Daoy (cell line): ENCODE measurements at places on chromosomes 11 and 22.

- peak; percentile 38 for DNase-seq
These were observed 473.0 kb downstream of the BRD1 start for GRCh38 chr22:49354516-49355210.

- peak; percentile 29 for DNase-seq
These were observed 12.3 kb downstream of the STARD10 start for GRCh38 chr11:72781313-72782080.

- no peak for DNase-seq
These were observed 1005.9 kb downstream of the BRD1 start for GRCh38 chr22:48821727-48822126.

DNA sequence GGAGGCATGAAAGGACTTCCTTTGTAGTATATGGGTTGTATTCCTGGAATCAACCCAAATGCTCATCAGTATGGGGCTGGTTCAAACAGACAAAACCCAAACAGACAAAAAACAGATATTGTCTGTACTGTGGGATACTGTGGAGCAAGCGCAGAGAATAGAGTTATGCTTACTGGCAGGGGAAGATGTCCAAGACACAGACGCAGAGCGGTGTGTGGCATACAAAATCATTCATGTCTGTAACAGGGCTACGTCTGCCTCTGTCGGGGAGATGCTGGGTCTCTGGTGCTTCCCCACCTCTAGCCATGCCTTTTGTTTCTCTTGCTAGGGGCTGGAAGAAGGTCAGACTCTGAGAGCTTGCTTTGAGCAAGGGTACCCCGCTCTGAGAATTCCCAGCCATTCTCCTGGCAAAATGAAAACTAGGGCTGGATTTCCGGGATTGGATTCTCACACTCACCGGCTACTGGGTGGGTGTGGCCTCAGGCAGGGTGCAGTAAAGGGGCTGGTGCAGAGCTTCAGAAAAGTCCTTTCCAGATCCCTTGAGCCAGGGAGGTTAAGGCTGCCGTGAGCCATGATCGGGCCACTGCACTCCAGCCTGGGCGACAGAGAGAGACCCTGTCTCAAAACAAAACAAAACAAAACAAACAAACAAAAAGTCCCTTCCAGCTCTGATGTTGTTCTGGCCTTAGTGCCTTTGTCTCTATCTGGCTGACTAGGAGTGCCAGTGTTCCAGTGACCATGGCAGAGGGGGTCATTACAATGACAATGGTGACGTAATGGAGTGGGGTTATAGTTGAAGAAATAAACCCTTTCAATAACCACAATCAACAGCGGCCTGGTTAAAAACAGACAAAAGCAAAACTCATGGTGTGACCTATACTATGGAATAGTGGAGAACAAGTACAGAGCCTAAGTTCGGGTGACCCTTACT lies 2.9 kb upstream of the ABCC8 start:
- peak; percentile 47 for DNase-seq

GRCh38 chr11:61969838-61970662 lies 2.6 kb upstream of the FTH1 start:
- no peak for DNase-seq

DNA sequence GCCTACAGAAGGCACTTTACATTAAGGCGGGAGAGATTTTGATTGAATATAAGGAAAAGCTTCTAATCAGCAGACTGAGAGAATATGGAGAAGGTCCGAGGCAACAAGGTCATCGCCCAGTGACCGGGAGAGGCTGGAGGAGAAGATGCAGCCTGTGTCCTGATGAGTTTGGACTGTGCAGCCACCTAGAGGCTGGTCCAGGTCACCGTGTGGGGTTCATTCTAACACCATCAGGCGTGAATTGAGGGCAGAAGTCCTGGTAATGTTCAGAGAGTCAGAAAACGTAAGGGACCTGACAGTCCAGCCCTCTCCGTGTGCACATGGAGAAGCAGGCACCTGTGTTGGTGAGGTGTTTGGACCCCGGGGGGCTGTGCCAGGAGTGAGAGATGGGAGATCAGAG lies 102.7 kb downstream of the FEZ1 start:
- DNase-seq: no peak

GRCh38 chr11:69603111-69603836 lies 37.7 kb upstream of the CCND1 start:
- DNase-seq: no peak

GRCh38 chr11:102323542-102324251 lies 6.4 kb downstream of the BIRC3 start:
- no peak for DNase-seq

GRCh38 chr11:76589964-76590950 lies 80.3 kb downstream of the LRRC32 start:
- no peak for DNase-seq

- DNase-seq: no peak
These were observed 172.4 kb downstream of the BRD1 start for GRCh38 chr22:49655168-49655812.

- DNase-seq: no peak
These were observed 17.2 kb downstream of the KCNQ1 start for GRCh38 chr11:2461956-2462542.

GRCh38 chr22:36811094-36811800 lies 5.6 kb downstream of the PVALB start:
- DNase-seq: no peak

- no peak for DNase-seq
These were observed 9.7 kb downstream of the SRSF8 start for GRCh38 chr11:95076416-95076815.

DNA sequence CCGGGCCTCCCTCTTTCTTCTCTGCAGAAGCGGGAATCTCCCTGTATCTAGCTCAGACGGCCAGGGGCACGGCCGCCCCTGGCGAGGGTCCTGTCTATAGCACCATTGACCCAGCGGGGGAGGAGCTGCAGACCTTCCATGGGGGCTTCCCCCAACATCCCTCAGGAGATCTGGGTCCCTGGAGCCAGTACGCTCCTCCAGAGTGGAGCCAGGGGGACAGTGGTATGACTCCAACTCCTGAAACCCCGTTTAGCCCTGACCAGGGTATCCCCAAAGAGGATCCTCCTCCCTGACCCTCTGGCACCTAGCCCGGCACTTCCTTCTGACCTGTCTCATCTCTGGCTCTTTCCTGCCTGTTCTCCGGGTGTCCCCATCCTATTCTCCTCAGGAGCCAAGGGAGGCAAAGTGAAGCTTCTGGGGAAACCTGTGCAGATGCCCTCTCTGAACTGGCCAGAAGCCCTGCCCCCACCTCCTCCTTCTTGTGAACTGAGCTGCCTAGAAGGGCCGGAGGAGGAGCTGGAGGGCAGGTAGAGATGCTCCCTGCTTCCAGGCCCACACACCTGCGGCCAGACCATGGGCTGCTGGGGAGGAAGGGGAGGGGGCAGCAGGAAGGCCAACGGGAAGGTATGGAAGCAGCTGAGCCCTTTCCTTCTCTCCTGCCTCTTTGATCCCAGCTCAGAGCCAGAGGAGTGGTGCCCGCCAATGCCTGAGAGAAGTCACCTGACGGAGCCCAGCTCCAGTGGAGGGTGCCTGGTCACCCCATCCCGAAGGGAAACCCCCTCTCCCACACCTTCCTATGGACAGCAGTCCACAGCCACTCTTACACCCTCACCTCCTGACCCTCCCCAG lies 12.9 kb downstream of the ROBO3 start:
- DNase-seq: no peak

DNA sequence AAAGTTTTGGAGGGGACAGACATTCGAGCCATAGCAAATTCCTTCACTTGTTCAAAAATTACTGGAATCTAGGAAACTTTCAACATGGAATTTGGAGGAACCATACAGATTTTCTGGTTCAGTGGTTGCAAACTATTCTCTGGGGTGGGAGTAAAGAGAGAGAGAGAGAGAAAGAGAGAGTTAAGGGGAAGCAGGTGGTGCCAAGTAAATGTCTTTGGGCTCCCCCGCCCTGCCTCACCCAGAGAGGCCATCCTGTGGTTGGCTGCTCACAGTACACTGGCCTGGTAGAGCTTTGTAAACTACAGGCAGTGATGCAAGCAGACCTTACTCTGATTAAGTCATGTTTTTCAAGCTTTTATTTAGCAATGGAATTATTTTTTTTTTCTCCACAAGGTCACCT lies 82.6 kb downstream of the ADAMTS15 start:
- DNase-seq: no peak

- no peak for DNase-seq
These were observed 274.5 kb upstream of the B3GAT1 start for GRCh38 chr11:134686460-134687061.

- DNase-seq: no peak
These were observed 38.1 kb upstream of the POU2AF1 start for GRCh38 chr11:111417011-111417765.

- DNase-seq: no peak
These were observed 12.2 kb downstream of the ZNF74 start for GRCh38 chr22:20405931-20406685.

DNA sequence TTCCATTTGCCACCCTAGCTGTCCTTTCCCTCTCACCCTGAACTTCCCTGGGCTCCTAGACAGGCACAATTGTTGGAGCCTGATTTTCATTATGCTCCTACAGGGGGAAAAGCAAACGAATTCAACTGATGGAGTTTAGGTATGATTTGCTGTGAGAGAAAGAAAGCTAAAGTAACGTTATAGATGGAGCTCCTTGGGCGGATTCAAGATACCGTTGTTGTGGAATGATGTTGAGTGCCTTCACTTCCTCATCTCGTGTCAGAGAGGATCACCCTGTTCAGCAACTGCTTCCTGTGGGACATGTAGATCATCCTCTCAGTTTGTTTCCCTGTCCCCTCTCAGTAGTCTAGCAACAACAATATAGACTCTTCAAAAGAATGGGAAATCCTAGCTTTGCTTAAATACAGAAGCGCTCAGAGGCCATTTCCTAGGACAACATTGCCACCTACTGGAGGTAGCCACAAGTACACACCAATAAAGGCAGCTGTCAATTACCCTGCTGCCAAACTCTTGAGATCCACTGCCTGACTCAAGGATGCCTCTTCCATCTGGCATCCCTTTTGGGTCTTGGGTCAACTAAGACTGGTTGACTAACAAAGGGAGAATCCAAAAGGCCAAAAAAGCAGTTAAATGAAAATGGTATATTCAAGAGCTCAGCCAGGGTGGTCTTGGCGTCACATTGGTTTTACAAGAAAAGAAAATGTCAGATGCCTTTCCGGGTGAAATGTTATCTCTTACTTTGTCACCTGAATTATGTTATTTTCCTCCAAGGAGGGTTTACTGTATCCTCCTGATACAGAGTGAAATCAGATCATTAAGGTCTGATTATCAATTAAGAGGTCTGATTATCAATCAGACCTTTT lies 13.5 kb upstream of the DTX4 start:
- DNase-seq: peak; percentile 62

- DNase-seq: no peak
These were observed 217.1 kb downstream of the BLID start for GRCh38 chr11:121898903-121899302.

DNA sequence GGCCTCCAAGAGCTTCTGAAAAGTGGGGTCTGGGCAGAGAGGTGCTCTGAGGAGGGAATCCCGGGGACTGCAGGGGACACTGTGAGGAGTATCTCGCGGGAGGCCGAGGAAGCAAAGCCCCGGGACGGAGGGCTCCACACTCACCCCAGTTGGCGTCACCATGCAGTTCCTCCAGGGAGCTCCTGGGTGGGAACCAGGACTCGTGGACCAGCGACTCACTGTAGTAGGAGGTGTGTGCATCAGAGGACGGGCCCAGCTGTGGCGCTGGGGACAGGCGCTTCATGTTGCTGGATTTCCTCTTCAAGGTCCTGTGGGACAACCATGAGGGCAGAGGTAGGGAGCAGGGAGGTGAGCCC lies 4.8 kb downstream of the SUN2 start:
- no peak for DNase-seq

DNA sequence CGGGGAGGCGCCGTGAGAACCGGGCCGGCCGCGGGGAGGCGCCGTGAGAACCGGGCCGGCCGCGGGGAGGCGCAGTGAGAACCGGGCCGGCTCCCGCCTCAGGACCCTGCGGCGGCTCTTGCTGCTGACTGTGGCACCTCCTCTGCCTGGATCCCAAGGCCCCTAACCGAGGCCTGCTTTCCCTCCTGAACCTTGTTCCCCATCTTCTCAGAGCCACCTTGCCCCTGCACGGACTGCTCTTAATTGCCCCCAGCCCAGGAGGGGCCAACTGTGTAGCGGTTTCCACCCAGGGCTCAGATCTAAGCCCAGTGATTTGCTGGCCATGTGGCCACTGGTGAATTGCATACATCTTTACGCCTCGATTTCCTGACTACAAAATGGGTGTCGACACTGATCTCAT lies 112.2 kb upstream of the B3GAT1 start:
- no peak for DNase-seq

- DNase-seq: peak; percentile 88
These were observed 222.3 kb upstream of the NARS2 start for GRCh38 chr11:78796956-78797355.

GRCh38 chr11:6927030-6927617 lies 898 bp downstream of the ZNF215 start:
- DNase-seq: no peak

DNA sequence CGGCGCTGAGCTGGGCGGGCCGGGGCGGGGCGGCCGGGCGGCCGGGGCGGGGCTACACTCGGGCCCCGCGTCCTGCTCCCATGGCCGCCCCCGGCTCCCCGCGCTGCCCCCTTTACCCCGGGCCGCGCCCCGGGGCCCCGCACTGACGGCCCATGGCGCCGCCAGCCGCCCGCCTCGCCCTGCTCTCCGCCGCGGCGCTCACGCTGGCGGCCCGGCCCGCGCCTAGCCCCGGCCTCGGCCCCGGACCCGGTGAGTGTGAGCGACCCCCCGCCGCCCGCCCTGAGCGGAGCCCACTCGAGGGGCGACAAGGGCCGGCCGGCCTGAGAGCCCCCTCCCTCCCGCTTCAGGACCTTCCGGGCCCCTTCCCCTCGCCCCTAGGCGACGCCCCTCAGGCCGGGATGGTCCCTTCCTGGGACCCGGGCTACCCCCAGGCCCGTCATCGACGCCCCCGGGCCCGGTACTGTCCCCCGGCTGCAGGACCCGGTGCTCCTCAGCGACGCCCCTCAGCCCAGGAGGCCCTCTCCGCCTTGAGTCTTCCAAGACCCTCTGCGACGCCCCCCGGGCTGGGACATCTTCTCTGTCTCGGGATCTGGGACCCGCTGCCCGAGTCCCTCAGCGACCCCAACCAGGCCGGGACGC lies at the start of gene KREMEN1:
KREMEN1 (plus strand) TSS at position 57 of the 639 bp plus-strand sequence; CDS start at position 153, 96 bp downstream.
- DNase-seq: no peak

DNA sequence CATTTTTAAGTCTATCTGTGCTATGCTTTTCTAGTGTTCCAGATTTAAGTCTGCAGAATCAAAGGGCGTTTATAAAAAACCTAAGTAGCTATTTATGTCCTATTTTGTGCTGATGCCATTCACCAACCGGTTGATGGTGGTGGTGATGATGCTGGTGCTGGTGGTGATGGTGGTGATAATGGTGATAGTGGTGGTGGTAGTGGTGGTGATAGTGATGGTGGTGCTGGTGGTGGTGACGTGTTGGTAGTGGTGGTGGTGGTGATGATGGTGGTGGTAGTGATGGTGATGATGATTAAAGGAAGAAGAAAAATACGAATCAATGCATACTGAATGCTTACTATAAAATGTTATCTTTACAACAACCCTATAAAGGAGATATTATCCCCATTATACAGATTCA lies 178.2 kb downstream of the OPCML start:
- DNase-seq: no peak

DNA sequence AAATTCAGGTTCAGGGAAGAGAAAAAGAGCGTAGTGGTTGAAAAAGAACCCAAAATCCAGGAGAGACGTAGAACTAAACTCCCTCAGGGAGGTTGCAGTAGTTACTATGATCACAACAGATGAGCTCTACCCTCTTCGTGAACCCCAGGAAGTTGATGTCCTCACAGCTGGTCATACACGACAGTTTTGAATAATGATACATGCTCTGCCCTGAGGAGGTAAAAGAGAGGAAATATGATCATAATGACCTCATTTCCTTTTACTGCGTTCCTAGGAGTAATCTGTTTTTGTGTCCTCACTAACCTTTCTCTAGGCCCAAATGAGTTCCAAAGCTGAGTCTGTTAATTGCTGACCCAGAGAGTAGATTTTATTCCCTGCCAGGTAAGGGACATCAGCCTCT lies 1.3 kb downstream of the PATE2 start:
- peak; percentile 12 for DNase-seq

GRCh38 chr11:17776212-17776875 lies 41.8 kb downstream of the KCNC1 start:
- DNase-seq: no peak
